Activated CD8-positive, alpha-beta memory T cell treated with anti-CD3 and anti-CD28 coated beads for 36 hours (primary cell): ENCODE measurements at places on chromosomes 1 and 21. TPM values are rescaled to one million over a fixed set of nuclear protein-coding genes. Genes with fewer than 3 reads are reported as not detected.

The KCNE1 gene
- total RNA-seq = 0.13 TPM

The ZFYVE9 gene
- total RNA-seq = 4.2 TPM

The GABRD gene
- not detected for total RNA-seq

The OR2T5 gene
- not detected for total RNA-seq

The OR2T2 gene
- total RNA-seq = not detected

The CCDC17 gene
- 1.3 TPM for total RNA-seq

The PRDM16 gene
- total RNA-seq = not detected

The SLAMF9 gene
- total RNA-seq = not detected

The SFN gene
- 0.21 TPM for total RNA-seq

The C1QA gene
- not detected for total RNA-seq

The SLFNL1 gene
- 0.11 TPM for total RNA-seq

The PKP1 gene
- not detected for total RNA-seq

The MYBPHL gene
- total RNA-seq = not detected

The SLC45A1 gene
- 0.48 TPM for total RNA-seq

The PRR9 gene
- total RNA-seq = not detected

The NTNG1 gene
- 0.50 TPM for total RNA-seq
